Activated CD8-positive, alpha-beta memory T cell treated with anti-CD3 and anti-CD28 coated beads for 4 hours (primary cell): ENCODE measurements at places on chromosomes 1 and 21.

DNA sequence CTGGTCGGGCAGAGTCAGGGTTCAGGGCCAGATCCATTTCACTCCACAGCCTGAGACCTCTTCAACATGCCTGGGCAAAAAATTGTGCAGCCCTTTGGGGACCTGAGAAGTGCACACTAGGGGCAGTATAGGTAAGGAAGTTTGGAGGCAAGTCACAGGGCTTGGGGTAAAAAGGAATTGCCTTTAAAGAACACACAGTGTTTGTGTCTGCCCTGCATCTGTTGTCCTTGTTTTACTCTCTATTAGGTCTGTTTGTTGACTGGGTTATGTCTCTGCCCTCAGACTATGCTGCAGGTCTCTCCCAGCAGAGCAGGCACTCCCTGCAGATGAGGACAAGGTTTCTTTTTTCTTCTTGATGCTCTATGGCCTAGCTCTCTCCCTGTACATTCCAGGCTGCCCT is 22.0 kb downstream of the LDLRAD2 start:
- no peak for DNase-seq

- DNase-seq = no peak
Observed at GRCh38 chr1:204161609-204162493, 4.3 kb downstream of the REN start.

- no peak for DNase-seq
Observed at GRCh38 chr21:41158026-41158425, 9.9 kb upstream of the BACE2 start.

- no peak for DNase-seq
Observed at GRCh38 chr1:94235189-94236012, 2.0 kb downstream of the ARHGAP29 start.

- DNase-seq = no peak
Observed at GRCh38 chr1:19028110-19028509, 71.6 kb upstream of the IFFO2 start.

GRCh38 chr1:231053493-231054162 is 13.6 kb upstream of the FAM89A start:
- DNase-seq = no peak

DNA sequence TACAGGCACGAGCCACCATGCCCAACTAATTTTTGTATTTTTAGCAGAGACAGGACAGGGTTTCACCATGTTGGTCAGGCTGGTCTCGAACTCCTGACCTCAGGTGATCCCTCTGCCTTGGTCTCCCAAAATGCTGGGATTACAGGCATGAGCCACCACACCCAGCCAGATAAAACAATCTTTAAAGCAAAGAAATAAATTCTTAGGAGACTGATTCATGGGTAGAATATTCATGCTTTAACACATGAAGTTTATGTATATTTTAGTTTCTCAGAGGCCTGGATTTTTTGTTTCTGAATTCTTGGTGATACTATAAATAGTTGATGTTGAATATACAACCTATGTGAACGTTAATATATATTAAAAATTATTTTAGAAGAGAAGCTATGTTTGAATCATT is 127.4 kb upstream of the KIAA1614 start:
- DNase-seq = no peak

GRCh38 chr1:10484521-10484920 is 9.8 kb downstream of the PEX14 start:
- DNase-seq = no peak

GRCh38 chr1:25062621-25063255 is 132.7 kb upstream of the RUNX3 start:
- no peak for DNase-seq

GRCh38 chr1:236143104-236143948 is 987 bp downstream of the GPR137B start:
- DNase-seq = no peak

DNA sequence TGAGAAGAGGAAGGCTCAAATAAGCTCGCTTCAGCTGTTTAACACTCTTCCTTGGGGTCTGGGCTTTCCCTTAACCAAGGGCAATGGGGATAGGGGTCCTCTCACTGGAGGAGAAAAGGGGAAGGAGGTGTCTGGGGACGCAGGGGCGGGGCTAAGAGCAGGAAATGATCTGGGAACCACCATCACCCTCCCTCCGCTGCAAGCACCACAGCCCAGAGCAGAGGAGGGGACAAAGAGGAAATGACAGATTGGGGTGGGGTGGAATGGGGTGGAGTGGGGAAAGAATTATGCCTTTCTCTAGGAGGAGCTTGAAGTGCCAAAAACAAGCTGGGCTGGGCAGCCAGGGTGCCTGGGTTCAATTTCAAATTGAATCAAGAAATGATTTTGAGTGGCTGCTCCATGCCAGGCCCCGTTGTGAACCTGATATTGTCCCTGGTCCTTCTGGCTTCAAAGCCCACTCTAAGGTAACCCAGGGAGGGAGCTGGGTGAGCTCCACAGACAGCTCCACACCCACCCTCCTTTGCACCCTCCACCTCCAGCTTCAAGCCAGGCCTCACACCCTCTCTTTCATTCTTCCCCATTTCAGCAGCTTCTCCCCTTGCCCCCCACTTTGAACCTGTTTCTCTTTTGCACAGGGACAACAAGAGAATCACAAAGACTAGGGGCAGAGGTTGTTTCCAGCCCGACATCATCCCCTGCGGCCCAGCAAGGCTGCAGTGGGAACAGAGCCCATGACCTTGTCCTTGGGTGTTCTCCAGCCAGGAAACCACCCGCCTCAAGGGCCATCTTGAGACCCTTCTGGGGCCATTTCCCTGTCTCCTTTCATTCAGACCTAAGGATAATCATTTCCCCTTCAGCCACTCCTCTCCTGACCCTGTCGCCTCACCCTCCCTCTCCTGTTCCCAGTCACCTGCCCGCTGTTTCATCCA is 1.1 kb downstream of the ARHGAP30 start:
- DNase-seq = peak; percentile 68

- no peak for DNase-seq
Observed at GRCh38 chr1:183023601-183024316, 539 bp downstream of the LAMC1 start.

GRCh38 chr1:36199934-36200741 is 24.1 kb upstream of the THRAP3 start:
- DNase-seq = no peak

- no peak for DNase-seq
Observed at GRCh38 chr1:172266528-172267174, 153.8 kb upstream of the C1orf105 start.

DNA sequence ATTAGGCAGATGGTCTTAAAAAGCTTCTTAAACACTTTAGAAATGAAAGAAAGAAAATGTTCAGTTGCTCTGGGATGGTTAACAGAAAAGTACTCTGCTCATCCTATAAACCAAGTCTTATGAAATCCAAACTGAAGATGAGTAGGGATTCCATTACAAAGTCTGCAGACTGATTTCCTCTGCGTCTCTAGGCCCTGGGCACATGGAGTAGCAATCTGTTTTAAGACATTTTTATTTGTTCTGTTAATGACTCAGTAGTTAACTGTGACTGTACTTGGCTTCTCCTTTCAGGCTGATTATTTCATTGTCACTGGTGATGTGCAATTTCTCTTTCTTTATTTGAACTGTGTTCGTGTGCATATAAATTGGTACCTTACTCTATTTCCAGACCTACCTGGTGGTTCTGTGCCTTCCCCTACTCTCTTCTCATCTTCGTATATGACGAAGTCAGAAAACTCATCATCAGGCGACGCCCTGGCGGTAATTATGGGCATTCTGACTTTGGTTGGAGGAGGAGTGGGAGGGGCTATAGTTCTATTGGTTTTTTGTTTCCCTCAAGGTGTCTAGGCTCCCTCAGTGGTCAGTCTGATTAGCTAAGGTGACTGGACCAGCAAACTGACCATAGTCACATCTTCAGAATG is 30.6 kb downstream of the ATP1A1 start:
- DNase-seq = no peak

DNA sequence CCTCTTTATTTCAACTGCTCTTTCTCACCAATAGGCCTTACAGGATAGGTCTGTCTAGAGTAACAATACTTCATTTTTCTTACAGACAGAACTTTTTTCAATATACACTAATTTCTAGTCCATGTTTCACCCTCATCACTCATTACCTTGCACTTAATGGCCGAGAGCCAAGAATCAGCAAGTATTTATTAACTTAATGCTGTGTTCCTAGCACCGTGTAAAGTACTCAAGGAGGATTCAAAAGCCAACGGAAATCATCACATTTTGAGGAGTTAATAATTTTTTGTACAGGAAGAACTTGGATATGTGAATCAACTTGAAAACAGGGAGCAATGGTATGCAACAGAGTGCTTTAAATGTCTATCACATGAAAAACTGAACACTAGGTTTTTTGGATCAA is 102.0 kb downstream of the PTPN14 start:
- DNase-seq = no peak
